ENCODE measurements at places on chromosomes 12 and 14. TPM values are rescaled to one million over a fixed set of nuclear protein-coding genes. Genes with fewer than 3 reads are reported as not detected.
A peak's percentile ranks its signal among the peaks of the same experiment; 100 is the strongest.

The RFX4 gene
- total RNA-seq: 0.21 TPM

The APOLD1 gene
- 37.6 TPM for total RNA-seq

- DNase-seq: no peak
Measured at GRCh38 chr12:129440278-129440677, 463.5 kb downstream of the TMEM132D start.

GRCh38 chr12:76947304-76947703 is 68.5 kb upstream of the CSRP2 start:
- DNase-seq: no peak

DNA sequence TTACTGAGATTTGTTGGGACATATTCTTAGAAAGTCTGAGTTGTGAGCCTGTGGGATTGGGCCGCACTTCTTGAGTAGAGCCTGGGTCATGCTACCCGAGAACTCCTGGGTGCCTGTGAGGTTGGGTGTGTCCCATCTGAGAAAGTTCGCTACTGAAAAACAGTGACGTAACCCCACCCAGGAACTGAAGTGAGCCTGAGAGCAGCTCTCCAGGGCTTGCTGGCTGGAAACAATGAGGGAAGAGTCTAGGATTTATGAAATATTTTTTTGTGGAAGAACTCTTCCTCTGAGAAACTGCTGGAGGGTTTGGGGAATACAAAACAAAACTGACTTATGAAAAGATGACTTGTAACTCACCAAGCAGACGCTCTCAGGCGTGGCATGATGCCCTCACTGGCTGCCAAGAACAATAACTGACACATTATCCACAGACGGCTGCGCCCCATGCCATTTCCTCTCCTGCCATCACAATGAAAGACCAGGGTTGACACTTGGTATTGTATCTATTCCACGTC is 69.2 kb downstream of the RASSF3 start:
- DNase-seq: peak; percentile 82

DNA sequence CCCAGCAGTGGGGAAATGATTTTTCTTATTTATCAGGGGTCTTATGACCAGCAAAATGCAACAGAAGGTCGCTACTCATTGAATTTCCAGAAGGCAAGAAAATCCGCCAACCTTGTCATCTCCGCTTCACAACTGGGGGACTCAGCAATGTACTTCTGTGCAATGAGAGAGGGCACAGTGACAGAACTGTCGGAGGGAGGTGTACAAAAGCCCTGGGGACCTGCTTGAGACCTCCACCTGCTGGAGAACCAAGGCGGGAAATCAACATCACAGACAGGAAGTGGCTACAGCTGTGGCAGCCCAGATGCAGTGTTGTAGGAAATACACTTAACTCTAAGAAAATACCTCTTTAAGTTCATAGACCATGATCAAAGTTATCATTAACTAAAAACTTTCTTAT is 250.9 kb upstream of the OR4E1 start:
- no peak for DNase-seq

DNA sequence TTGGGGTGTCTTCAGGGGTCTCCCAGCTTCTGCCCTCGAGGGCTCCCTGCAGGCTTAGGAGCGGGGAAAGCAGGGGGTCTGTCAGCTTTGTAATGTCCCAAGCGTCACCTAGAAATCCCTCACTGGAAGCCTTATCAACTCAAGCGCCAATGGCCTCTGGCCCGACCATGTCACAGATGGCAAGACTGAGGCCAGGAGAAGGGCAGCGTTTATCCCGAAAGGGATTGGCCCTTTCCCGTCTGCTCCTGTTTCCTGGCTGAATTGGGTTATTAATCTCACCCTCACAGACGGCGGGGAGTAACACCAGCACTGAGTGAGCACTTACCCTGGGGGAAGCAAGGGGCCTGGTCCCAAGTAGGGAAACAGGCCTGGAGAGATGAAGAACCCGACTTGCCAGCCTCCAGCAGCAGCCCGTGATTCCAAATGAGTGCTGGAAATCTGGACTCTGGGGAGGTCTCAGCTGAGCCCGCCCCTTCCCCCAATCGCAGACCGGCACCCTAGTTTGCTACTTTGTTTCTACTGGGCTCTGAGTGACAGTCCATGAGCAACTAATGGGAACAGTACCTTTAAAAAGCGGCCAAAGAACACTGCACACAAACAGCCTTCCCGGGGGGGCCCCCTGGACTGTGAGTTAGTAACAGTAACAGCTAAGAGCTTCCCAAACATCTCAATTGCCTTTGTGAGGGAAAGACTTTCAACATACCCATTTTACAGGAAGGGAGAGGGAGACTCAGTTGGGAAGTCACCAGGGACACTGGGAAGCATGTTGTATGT is 2.1 kb upstream of the NCOR2 start:
- DNase-seq: no peak

DNA sequence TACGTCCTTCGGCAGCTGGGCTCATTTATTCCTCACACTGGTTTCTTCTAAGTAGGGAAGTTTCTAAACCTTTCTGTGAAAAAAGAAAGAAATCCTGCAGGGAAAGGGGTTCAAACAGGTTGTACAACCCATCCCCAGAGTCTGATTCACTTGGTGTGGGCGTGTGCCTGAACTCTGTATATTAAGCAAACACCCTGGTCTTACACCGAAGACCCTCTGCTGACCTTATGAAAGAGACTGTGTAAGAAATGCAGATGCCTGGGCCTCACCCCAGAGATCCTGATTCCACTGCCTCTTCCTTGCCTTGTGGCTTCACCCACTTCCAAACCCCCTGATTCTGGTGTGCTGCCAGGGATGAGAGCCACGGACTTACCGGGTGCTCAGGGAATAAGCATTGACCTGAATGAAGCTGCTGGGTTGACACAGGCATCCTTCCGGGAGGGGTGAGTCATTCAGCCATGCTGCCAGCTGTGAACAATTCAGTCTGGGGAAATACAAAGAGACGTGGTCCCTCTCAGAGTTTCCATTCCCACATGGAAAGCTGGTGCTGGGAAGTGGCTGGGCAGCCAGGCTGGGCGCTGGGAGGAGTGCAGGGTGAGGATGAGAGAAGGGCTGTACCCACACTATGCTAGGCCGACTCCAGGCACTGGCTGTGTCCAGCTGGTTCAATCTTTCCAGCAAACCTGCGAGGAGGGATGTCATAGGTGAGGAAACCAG is 26.5 kb upstream of the ACTN1 start:
- peak; percentile 50 for DNase-seq

GRCh38 chr14:102554821-102555819 is 37.3 kb upstream of the RCOR1 start:
- peak; percentile 67 for DNase-seq

GRCh38 chr12:79707830-79708229 is 17.1 kb upstream of the PAWR start:
- DNase-seq: no peak

DNA sequence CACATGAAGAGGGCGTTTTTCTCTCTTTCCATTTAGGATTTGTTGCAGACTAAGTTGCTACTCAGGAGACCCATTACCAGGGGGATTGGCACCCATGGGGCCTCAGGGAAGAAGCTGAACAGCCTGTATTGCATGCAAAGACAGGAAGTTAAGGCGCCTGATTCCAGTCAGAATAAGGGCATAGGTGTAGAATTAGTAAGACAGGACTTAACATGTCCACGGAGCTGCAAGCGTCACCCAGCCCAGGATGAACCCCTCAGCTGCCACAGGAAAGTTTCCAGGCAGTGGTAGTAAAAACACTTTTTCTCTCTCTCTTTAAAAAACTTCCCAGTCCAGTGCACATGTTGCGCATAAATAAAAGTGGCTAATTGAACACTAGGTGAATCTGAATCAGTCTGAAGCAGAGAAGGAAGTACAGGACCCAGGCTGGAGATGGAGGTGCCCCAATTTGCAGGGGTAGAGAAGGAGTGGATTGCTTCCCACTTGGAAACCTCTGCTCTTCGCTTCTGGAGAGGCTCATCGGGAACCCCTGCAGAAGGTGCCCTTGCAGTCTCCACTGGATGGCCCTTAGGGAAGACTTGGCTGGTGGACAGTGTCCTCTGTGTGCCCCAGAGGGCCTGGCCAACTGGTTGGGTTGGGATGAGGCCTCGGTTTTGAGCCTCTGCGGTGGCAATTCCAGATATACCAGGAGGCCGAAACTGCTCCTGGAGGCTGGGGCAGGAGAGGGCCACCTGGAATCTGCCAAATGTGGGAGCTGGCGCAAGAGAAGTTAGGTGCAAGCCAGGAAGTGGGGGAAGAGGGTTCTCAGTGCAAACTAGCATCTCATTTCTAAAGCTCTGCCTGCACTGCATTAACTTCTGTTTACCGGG is 10.7 kb upstream of the TBX3 start:
- DNase-seq: no peak

DNA sequence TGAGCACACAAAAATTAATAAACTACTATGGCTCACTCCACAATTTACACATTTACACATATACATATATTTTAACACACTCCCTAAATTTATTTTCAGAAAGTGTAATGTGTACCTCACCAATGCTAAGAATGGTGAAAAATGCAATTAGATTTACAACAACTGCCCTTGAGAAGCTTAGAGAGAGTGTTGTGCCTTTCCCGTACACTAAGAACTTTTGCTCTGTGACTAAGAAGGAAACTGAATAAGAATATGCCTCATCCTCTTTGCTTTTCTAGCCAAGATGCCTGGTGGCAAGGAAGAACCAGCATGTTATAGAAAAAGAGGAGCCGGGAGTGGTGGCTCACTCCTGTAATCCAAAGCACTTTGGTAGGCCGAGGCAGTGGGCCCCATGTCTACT is 62.3 kb downstream of the SINHCAF start:
- DNase-seq: no peak

GRCh38 chr12:72505227-72505626 is 233.1 kb downstream of the TRHDE start:
- DNase-seq: no peak

DNA sequence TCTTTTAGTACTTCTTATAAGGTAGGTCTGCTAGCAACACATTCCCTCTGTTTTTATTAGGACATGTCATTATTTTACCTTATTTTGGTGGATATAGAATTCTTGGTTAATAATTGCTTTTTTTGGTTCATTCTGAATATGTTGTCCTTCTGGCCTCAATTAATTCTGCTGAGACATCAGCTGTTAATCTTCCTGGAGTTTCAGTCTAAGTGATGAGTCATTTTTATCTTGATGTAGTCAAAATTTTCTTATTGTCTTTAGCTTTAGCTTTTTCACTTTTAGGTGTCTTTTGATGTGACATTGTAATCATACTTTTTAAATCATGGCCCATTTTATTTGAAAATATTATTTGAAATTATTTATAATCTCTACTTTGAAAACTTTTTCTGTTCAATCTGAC is 104.9 kb upstream of the PMCH start:
- DNase-seq: no peak

GRCh38 chr14:37709419-37710195 is 114.2 kb downstream of the TTC6 start:
- peak; percentile 45 for DNase-seq

DNA sequence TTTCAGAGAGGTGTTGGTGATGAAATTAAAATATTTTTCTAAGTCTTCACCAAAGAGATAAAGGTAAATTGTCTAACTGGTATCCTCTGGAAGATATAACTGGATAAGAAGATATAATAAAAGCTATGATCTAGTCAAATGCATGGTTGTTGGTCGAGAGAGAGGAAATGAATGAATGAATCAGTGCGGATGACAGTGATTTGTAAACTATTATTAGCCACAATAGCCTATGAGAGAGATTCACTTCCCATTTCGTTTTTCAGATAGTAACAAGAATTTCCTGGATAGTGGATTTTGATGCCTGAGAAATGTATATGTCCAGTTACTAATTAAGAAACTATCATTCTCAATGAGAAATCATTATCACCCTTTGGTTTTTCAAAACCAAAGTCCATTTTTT is 63.1 kb downstream of the HEATR5A start:
- no peak for DNase-seq

DNA sequence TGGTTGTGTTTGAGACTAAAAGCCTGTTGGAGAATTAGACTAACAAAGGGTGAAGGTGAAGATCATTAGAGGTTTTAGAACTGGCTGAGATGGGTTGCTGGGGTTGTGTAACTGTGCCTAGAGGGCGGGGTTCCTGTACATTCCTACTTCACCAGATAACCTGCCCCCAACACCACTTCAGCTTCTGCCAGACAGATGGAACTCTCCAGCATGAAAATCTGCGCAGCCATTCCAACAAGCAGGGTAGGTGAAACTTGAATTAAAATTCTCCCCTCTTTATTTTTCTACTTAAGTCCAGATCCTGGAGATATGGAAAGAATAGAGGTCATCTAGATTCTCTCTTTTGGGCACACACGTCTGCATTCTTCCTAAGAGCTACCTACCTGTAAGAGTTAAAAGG is 6.0 kb downstream of the FOXG1 start:
- peak; percentile 7 for DNase-seq

- DNase-seq: peak; percentile 18
Measured at GRCh38 chr12:106840243-106840642, 65.8 kb downstream of the RIC8B start.

Measured in tongue (tissue), 3 donors.